Mammary epithelial cell (primary cell): ENCODE measurements at places on chromosomes 3 and 15.

DNA sequence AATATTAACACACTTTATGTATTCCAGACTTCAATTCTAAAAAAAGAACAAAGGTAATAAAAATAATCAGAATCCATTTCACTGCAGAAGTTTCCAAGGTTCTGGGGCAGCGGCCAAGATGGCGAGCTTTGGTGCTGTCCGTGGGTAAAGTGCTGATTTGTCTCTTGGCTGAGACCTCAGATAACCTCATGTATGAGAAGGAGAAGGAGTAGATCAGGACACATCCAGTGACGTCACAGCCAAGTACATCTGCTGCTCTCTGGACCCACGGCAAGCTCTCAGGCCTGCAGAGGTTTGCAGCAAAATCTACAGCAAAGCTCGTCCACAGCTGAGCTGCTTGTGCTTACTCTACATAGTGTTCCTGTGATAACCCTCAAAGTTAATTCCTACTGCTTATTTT, 165.7 kb downstream of the MAGI1 start:
- DNase-seq = no peak

DNA sequence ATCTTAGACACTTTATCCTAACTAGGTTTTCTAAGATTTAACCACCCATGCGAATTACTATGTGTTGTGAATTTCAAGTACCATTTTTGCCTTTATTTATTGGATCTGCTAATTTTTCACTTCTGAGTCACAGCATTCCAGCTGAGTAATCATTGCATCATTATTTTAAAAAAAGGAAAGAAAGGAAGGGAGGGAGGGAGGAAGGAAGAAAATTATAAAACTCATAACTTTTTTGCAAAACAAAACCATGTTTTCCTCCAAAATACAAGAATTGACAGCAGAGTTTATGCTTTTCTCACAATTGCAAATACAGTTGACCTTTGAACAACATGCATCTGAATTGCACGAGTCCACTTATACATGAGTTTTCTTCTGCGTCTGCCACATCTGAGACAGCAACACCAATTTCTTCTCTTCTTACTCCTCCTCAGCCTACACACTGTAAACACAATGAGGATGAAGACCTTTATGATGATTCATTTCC, 651.4 kb upstream of the NECTIN3 start:
- peak; percentile 51 for DNase-seq

DNA sequence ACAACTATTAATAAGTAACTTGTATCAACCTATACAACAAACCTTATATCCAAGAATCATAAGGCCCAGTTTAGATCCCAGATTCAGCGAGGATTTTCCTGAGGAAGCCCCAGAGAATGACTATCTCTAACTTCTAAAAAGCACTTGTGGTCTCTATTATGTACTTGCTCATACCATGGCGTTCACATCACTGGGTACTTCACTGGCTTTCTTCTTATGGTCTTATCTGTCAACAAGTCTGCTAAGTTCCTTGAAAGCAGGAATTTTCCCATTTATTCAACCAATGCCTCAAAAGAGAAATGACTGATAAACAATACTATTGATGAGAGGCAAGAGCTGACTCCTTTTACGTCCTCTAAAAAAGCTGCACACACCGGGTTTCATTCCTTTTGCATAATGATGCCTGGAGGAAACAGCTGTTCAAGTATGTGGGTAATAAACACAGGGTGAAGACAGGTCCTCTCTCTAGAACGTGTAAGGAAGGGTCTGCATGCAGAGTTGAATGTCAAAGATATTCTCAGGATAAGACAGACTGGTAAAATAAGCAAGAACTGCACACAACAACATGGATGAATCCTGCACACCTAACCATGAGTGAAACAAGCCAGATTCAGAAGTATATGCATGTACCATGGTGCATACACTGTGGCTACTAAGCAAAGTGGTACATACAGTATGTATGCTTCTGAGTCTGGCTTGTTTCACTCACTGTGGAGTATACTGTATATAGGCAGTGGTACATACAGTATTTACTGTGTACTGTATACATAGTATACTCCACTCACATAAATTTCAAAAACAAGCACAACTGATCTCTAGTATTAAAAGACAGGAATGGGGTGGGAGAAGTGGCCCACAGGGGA, 408.7 kb downstream of the SHQ1 start:
- DNase-seq = no peak

DNA sequence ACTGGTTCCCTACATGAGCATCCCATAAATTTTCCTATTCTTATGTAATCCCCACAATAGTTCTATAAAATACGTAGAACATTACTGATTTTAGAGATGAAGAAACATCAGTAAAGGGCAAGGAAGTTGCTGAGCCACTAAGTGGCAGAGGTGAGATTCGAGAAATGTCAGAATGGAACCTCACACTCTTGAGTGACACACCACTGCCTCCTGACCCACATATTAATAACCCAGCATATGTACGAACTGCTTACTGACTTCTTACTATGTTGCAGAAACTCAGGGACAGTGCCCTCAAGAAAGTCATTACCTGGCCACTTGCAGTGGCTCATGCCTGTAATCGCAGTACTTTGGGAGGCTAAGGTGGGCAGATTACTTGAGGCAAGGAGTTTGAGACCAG, 1022.4 kb downstream of the FHIT start:
- DNase-seq = no peak

GRCh38 chr15:36757189-36757814, 177.9 kb downstream of the CDIN1 start:
- peak; percentile 85 for DNase-seq

DNA sequence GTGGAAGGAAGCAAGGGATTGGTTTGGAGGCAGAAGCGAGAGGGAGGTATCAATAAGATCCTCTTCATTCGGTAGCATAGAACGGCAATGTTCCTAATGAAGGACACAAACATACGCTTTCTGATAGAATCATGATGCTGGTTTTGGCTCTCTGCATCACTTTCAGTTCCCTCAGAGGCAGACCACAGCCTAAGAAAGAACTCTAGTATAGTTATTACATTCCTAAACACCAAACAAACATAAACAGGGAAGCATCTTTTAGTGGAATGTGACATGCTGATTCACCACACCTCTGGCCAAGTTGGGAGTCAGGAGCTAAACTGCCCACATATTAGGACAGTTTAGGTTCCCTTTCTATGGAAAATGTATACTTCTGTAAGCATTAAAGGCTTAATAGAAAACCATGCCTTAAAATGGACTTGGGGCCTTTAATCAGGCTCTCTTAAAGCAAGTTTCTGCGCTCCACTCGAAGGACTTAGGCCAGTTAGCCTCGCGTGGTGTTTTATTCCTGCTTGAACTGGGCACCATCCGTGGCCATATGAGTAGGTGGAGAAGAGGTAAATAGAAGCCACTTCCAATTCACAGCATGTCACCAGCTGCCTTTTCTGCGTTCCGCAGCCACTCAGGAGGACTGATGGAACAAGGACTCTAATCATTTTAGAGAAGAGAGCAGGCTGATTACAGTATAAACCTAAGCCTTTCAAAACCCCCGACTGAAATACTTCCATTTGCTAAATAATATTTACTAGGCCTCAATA, 53.7 kb downstream of the CD47 start:
- DNase-seq = no peak

- peak; percentile 84 for DNase-seq
These were observed 539 bp upstream of the LAMB2 start for GRCh38 chr3:49133226-49133951.

GRCh38 chr15:90876046-90876445, 7.7 kb downstream of the FURIN start:
- no peak for DNase-seq
